ENCODE measurements at places on chromosomes 12 and 14.

DNA sequence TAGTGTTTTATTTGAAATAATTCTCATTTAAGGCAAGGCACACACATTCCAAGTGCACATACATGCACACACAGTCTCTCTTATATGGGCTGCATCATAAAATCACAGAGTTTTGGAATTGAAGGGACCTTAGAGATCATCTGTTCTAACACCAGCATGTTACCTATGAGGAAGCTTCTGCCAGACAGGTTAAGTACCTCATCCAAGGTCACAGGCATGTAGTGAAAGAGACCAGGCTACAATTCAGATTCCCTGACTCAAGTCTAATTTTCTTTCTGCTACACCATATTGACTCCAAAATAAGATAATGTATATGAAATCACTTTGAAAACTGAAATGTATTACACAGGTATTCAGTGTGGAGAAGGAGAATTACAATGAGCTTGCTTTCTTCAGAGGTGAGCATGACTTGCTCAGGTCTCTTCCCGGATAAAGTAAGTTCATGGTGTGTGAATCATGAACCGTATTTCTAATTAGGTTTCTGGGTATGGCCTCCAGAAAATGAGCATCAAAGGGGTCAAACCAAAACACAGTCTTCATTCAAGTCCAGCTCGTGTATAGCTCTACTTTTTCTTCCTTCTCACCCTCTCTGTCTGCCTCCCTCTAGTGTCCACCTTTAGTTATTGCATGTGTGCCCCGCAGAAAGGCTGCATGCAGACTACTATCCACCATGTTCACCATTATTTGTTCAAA lies 411.9 kb downstream of the FUT8 start:
- DNase-seq, result peak; percentile 44

DNA sequence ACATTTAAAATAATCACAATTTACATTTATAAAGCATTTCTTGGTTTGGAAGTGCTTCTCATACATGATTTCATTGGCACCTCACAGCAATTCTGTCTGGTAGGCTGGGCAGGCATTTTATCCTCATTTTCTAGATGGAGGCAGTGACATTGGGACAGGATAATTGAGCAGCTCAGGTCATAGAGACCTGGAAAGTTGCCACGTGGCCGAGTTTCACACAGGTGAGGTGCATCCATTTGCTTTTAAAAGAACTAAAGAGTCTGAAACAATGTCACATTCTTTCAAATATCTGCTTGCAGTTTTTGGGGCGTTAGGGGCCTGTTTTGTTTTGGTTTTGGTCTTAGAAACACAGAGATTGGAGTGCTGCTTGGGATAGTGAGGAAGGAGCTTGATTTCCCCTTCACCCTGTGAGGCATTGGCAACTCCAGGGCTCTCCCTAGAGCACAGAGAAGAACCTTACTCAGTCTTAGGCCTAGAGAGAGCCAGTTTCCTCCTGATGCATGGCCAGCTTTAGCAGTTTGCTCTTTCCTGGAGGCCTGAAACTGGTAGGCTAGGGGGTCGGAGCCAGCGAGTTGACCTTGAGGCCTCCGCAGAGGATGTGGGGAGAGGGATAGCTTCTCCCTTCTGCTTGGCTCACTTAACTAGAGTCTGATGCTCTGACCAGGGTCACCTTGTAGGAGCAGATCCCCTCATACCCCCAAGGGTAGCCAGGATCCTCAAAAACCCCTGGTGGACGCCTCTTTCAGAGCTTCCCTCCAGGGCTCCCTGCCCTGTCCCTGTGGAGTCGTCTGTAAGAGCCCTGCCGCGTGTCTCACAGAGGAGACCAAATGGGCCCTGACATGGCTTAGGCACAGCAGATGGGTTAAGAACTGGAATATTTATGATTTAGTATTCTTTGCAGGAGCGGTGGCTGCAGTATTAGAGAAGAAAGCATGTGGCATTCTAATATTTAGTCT lies 34.9 kb upstream of the JDP2 start:
- no peak for DNase-seq

GRCh38 chr14:101797856-101798255 lies 36.3 kb downstream of the PPP2R5C start:
- DNase-seq, result no peak

- no peak for DNase-seq
Measured at GRCh38 chr14:38791862-38792261, 311.2 kb downstream of the SEC23A start.

DNA sequence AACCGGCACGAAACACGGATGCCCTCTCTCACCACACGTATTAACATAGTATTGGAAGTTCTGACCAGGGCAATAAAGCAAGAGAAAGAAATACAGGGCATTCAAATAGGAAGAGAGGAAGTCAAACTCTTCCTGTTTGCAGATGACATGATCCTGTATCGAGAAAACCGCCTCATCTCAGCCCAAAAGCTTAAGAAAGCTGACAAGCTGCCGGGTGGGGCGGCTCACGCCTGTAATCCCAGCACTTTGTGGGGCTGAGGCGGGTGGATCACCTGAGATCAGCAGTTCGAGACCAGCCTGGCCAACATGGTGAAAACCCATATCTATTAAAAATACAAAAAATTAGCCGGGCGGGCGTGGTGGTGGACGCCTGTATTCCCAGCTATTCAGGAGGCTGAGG lies 17.7 kb downstream of the OR6S1 start:
- no peak for DNase-seq

DNA sequence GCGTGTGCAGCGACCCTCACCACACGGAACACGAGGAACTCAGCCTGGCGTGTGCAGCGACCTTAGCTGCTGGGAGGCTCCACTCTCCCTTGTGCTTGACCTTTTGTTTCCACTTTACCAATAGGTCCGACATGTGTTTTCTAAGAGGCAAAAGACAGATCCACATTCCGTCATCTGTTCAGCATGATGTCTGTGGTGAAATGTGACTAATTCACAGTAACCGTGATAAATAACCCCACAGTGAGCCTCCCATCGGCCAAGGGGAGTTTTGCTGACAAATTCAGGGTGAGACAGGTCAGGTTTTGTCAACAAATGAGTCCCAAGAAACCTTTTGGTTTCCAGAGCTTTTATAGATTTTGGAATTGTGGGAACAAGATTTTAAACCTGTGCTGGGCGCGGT lies 55.9 kb downstream of the MOK start:
- no peak for DNase-seq

DNA sequence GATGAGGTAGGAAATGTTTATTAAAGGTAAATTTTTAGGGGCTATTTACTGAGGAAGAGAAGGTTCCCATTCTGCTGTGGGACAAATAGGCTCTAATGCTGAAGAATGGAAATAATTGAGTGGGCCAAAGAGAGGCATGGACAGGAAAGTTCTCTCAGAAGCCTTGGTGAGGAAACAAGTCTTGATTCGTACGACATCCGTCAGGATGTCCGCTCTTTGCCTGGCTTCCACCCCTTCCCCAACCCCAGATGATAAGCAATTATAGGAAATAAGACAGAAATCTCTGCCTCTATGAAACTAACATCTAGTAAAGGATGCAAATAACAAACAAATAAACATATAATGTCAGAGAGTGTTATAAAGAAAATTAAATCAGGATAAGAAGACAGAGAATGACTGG lies 91.7 kb upstream of the BCAT1 start:
- no peak for DNase-seq

- no peak for DNase-seq
Measured at GRCh38 chr12:62606654-62607053, 140.0 kb downstream of the MON2 start.

DNA sequence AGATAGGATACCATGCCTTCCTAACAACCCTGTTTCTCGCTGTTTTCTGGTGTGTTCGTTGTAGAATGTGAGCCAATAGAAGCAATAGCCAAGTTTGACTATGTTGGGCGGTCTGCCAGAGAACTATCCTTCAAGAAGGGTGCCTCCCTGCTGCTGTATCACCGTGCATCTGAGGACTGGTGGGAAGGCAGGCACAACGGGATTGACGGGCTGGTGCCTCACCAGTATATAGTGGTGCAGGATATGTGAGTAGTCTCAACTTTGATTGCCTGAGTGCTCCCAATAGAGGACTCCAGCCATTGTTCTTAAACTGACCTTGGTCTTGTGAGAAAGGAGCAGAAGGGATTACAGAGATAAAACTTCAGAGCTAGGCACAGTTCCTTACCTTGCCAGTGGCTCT lies 96.2 kb downstream of the KICS2 start:
- DNase-seq, result no peak

DNA sequence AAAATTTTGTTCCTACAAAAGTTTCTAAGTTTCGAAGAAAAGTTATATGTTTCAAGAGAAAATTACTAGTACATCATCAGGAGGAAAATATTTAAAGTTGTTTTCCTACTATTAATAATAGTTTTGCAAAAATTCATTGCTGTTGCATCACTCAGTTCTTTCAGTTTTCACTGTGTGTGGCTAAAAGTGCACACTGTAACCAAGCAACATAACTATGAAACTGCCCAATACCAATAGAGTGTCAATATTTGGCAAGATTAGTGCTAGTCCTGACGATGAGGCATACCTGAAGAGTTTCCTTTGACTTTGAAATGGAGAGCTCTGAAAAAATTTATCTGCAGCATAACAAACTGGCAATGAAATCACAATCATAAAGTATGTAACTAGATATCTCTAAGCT lies 194.3 kb downstream of the CPNE8 start:
- no peak for DNase-seq

DNA sequence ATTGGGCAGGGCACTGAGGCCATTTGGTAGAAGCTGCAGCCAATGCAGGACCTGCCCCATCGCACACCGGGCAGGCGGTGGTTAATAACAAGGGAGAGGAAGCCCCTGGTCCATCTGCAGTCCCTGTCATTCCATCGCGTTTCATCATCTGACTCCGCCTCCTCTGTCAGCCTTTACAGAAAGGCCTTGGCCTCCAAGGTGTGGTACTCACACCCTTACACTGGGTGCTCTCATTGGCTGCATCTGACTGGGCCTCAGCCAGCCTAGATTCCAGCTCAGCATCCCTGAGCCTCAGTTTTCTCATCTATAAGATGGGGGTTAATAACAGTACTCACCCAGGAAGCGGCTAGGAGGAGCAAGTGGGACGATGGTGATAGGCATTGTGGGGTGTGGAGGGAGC lies 14.7 kb upstream of the HHIPL1 start:
- DNase-seq, result no peak

GRCh38 chr14:44271637-44272036 lies 235.4 kb downstream of the FSCB start:
- DNase-seq, result no peak

DNA sequence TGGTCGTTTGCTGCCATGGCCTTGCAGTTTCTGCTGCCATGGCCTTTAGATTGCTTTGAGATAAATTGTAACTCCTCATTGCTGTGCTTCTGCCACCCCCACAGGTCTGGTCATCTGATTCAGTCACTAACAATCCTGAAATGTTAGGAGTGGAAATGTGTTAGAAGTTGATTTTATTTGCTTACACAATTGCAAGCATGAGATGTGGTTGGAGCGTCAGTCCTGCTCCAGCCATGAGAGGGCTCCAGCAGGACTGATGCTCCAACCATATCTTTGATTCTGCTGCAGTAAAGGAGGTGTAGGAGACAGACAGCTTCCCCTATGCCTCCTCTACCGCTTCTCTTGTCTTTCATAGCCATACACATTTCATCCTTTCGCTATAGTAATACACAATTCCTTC lies 226.8 kb upstream of the RGS6 start:
- no peak for DNase-seq

Data from left colon (tissue), 2 donors.